Activated CD4-positive, alpha-beta T cell treated with anti-CD3 and anti-CD28 coated beads, Interleukin-2, amount 50 U/mL, for 48 hours (primary cell): ENCODE measurements at places on chromosomes 6 and 20.

DNA sequence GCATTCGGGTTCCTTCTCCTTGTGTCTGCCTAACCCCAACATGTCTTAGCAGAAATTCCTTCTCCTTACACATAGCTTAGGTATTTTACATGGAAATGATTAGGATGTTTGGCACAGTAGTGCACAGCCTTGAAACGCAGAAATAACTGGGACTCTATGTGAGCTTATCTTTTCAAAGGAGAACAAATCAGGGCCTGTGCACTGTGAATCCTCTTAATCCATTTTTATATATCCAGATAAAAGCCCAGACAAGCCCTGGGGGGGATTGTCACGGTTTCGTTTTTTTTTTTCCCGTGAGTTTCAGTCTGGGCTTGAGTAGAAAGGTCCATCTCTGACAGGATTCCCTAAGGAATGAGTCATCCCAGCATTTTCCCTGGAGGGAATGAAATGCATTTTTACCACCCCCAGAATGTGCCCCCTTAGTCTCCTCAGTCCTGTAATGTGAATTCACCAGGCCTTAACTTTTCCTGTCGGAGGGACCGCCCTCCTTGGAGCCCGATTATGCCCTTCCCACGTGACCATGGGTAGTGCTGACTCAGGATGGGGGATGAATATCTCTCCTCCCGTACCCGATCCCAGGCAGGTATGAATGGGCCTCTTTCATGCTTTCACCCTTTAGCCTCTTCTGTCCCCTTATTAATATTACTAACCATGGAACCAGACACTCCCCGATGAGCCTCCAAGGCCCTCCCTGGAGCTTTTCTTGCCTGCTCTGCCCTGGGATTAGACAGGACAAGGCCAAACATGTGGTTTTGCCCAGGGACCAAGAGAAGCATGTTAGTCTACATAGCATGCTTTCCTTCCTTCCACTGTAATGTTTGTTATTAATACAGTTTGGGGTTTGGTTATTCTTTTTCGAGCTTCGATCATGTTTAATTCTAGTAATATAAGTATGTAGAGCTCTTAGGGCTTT lies 23.9 kb upstream of the NAA20 start:
- no peak for DNase-seq

- DNase-seq = no peak
Observed at GRCh38 chr6:81876971-81877370, 124.5 kb upstream of the TENT5A start.

DNA sequence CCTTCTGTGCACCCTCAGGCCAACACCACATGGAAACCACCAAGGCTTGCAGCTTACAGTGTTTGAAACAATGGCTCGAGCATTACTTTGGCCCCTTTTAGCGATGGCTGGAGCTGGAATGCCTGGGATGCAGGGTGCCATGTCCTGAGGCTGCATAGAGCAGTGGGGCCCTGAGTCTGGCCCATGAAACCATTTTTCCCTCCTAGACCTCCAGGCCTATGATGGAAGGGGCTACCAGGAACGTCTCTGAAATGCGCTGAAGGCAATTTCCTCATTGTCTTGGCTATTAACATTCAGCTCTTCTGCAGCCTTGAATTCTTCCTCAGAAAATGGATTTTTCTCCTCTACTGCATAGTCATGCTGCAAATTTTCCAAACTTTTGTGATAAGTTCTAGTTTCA lies 29.9 kb upstream of the SERINC1 start:
- no peak for DNase-seq

- DNase-seq = no peak
Observed at GRCh38 chr6:168605964-168606363, 165.0 kb downstream of the SMOC2 start.

DNA sequence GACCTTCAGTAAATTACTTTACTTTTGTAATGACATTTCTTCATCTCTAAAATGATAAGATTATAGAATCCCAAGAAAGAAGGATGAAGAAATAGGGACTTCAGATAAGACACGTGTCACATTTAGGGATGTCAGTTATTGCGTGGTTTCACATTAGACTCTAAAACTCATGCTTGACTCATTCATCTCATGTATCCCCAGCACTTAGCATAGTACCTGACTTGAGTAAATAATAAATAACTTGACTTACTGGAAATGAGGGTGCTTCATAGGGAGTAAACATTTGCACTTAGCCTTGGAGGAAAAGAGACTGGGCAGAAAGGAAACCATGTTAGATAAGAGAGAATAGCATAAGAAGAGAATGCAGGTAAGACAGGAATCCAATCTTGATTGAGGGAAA lies 37.2 kb downstream of the VTA1 start:
- no peak for DNase-seq

- DNase-seq = no peak
Observed at GRCh38 chr6:136102991-136103688, 147.0 kb downstream of the MTFR2 start.

DNA sequence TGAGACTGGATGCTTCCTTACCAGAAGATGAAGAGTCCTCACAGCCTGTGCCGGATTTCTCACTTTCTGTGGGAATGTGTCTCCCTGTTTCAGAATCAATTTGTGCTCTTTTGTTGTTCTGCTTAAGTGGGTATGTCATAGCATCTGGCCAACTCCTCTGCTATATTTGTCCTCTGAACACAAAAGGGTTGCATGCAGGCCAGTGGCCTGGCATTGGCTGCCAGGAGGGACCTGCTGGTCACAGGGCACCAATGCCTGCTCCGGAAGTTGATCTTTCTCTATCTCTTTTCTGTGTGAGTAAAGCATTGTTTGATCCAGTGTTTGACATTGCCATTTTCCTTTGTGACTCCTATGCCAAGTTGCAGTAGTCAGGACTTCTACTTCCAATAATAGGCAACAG lies 47.8 kb downstream of the JARID2 start:
- DNase-seq = no peak
